NCI-H524 treated with DMSO at 0.1 percent for 48 hours (cell line): ENCODE measurements at places on chromosomes 6 and 20.

GRCh38 chr6:52790861-52791260 lies 12.8 kb downstream of the GSTA1 start:
- no peak for DNase-seq

DNA sequence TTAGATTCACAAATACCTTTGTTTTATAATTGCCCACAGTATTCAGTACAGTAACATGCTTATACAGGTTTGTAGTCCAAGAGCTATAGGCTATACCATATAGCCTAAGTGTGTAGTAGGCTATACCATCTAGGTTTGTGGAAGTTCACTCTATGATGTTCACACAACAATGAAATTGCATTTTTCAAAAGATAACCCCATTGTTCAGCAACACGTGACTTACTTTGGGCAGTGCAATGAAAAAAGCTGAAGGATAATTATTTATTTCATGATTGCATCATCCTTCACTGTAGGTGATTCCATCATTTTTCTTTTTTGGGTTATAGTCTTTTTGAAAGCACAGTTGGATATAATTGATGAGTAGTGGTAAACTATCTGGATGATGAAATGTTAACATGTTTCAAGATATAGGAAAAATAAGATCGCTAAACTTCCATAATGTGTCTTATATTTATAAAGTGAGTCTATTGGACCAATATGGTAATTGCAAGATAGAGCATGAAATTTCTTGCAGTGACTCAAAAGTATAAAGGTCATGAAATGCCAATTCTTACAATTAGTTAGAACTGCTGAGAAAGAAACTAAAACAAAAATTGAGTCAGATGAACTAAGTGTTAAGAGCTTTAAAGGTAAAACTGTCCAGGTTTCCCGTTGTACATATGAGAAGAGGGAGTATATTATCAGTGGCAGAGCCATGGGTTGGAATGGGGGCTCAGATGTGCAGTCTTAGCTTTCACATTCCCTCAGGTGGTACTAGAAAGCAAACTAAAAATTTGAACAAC lies 164.4 kb downstream of the ZFAND3 start:
- no peak for DNase-seq

GRCh38 chr6:7833751-7834070 lies 76.9 kb downstream of the TXNDC5 start:
- no peak for DNase-seq

DNA sequence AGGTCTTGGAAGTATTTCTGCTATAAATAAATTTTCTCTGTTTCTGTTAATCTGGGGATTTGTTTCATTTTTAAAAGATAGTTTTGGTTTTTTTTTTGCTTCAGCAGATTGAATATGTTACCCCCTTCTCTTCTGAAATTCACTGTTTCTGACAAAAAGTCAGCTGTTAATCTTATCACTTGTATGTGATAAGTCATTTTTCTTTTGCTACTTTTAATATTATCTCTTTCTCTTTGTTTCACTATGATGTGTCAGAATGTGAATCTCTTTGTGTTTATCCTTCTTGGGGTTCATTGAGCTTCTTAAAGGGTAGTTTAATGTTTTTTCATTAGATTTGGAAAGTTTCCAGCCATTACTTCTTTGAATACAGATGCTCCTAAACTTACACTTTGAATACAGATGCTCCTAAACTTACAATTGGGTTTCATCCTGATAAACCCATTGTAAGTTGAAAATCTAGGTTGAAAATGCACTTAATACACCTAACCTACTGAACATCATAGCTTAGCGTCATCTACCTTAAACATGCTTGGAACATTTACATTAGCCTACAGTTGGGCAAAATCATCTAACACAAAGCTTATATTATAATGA lies 154.2 kb upstream of the COL21A1 start:
- no peak for DNase-seq

DNA sequence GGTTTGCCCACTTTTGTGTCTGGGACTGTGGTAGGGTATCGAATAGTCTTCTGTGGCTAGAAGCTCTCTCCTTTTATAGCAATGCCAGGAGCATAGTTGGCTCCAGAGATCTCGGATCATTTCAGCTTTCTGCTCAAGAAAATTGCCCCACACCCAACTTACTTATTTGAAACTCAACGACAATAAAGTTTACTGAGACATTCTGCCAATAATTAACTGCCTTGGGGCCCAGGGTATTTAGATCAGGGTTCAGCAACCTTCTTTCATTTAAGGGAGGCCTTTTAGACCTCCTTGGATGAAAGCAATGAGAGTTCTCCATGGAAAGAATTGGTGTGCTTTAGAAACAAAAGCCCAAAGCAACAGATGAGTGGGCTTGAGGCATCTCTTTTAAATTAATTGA lies 53.8 kb upstream of the GMPR start:
- no peak for DNase-seq

- DNase-seq, result peak; percentile 38
Observed at GRCh38 chr6:33761922-33762629, 15.4 kb upstream of the IP6K3 start.

DNA sequence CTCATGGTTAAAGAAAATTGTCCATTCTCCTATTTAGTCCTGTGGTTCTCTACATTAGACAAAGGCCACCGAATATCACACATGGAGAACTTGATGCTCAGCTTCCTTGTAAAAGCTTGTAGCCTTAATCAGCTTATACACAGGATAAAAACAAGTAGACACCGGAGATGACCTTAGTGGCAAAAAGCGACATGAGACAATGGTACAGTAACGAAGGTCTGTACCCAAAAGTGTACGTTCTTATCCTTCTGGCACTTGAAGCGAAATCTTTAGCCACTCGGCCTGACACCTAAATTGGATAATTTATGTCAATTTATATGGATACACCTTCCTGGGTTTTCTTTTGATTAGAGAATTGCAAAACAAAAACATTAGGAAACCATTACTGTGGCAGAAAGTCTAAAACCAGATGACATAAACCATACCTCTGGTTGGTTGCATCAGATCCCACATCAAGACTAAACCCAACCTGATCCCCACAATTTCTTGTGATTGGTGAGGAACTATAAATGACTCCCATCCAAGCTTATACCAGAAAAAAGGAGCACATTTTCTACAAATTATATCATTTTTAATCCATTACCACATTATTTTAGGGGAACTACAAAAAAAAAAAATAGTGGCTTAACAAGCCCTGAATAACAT lies 6.1 kb downstream of the RBM39 start:
- no peak for DNase-seq

DNA sequence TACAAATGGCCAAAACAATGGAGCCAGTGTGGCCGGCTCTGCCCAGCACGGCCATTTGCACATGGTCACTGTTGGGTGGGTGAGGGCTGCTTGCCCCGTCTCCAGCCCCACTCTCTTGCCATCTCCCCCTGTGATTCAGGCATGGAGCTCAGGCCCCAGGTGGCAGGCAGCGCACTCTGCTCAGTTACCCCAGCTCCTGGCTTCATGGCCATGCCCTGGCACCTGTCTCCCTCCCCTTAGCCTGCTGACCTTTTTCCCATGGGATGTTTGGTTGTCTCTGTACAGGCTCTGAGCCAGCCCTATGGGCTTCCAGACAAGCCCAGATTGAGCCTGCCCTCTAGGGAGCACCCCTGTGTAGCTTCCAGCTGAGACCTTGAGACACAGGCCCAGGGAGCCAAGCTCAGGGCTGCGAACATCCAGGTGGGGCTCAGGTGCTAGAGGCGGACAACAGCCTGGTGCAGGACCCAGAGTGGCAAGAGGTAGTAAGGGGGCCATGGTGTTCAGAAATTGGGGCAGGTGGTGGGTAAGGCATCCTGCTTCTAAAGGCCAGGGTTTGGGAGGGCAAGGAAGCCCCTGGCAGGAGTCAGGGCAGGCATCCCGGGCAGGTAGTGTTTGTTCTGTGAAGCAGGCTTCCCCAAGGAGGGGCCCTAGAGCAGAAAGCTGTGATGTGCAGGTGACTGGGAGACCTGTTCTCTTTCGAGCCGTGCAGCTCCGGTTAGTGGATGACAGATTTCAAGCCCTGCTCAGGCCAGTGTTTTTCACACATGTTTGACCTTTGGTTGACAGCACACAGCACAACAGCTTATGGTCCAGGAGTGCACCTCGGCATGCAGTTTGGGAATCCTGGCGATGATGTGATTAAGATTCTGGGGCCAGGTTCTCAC lies 17.7 kb downstream of the SYNJ2 start:
- no peak for DNase-seq

- DNase-seq, result no peak
Observed at GRCh38 chr20:17615645-17616479, 46.0 kb downstream of the DSTN start.

GRCh38 chr20:5085380-5085779 lies 34.4 kb downstream of the PCNA start:
- no peak for DNase-seq

- DNase-seq, result no peak
Observed at GRCh38 chr20:14333721-14334120, 3.7 kb downstream of the FLRT3 start.

DNA sequence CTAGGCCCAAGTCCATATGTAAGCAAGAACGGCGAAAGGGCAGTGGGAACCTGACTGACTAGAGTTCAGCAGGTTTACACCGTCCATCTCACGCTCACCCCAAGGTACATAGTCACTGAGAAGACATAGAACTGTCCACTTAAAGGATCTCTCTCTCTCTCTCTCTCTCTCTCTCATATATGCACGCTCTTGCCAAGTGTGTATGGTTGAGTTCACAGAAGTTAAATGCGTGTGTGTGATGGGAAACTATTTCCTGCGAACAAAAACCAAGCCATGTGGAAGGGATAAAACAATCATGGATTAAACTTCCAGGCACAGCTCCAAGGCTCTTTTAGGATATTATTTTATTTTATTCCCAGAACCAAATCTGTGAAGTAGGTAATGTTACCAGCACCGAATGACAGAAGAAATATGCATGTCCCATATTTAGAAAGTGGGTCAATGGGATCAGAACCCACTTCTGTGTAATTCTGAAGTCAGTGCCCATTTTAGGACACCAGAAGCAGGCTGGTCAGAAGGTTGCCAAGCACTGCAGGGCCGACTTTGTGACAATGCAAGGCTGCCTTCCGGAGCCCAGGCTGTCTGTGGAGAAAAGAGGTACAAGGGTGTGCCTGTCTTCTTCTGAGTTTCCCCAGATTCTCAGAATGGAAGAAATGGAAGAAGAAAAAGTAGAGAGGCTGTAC lies 49.2 kb upstream of the MAP7 start:
- DNase-seq, result no peak

GRCh38 chr20:21982559-21982958 lies 277.1 kb downstream of the PAX1 start:
- no peak for DNase-seq

DNA sequence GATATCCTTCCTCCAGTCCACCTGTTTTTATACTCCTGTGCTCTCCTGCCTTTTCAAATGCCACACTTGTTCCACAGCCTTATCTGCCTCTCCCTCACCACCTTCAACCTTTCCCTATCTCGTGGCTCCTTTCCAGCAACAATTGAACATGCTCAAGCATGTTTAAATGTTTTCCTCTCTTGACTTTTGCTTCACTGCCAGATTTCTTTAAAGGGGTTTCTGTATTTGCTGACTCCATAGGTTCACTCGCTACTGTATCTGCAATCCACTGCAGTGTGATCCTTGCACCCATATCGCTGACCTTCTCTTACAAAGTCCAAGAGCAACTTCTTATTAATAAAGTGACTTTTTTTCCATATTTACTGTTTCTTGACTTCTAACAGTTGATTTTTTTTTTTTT lies 11.2 kb upstream of the GMNN start:
- no peak for DNase-seq

DNA sequence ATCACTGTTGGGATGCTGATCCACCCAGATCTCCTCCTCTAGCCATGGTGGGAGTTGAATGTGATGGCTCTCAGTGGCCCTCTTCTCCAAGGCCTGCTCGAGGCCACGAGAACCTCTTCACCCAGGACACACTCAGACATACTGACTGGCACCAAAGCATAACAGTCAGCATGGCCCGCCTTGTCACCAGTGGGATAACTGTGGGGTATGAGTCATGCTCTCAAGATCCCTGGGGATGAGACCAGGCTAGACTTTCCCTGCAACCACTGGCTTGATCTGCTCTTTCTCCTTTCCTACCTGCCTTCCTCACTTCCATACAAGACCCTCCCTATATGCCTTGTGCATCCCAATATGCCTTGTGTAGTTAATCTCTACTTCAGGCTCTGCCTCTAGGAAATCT lies 66.8 kb downstream of the RIN2 start:
- DNase-seq, result no peak

DNA sequence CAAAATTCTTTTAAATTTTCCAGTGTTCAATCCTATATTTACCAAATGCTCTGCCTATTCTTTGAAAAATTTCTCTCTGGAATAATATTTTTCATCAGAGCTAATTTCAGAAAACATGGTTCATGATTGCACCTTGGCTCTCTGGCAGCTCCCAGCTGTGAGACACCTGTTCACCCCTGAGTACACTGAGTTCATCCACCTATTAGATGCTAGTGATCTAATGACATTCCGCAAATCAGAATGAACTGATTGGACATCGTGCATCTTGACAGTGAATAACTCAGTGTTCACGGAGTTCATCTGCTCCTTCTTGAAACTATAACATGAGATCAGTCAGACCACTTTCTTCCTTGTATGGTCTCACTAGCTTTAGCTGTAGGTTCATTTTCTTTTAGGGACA lies 3.9 kb upstream of the SHPRH start:
- DNase-seq, result no peak

DNA sequence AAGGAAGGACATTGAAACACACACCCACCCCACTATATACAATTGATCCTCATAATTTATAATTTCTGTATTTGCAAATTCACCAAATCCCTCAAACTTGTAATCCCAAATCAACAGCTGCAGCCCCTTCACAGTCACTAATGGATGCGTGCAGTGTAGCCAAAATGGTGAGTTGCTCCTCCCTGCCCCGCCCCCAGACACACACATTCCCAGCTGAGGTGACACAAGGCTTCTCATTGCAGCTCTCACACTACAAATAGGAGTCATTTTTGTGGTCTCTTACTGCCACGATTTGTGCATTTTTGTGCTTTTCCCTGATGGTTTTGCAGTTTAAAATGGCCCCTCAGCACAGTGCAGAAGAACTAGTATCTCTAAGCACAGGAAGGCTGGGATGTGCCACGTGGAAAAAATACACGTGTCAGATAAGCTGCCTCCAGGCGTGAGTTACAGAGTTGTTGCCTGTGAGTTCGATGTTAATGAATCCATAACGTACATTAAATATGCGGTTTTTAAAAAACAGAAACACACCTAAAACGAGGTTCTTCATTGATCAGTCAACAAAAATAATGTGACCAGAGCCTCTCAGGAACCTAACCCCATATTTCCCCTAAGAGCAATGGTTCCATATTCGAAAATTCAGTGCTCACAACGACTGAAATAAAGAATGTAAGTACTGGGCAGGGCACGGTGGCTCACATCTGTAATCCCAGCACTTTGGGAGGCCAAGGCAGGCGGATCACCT lies 8.2 kb downstream of the ATP9A start:
- no peak for DNase-seq

GRCh38 chr20:1711826-1712601 lies 54.4 kb upstream of the SIRPG start:
- no peak for DNase-seq

- DNase-seq, result no peak
Observed at GRCh38 chr20:16040742-16041141, 532.5 kb downstream of the KIF16B start.

GRCh38 chr20:3901706-3902440 lies 12.7 kb downstream of the PANK2 start:
- no peak for DNase-seq
